ENCODE measurements at places on chromosomes 3 and 15.
A peak's percentile ranks its signal among the peaks of the same experiment; 100 is the strongest.

- DNase-seq, result peak; percentile 78
These were observed 14.6 kb downstream of the ETV5 start for GRCh38 chr3:186094271-186094670.

DNA sequence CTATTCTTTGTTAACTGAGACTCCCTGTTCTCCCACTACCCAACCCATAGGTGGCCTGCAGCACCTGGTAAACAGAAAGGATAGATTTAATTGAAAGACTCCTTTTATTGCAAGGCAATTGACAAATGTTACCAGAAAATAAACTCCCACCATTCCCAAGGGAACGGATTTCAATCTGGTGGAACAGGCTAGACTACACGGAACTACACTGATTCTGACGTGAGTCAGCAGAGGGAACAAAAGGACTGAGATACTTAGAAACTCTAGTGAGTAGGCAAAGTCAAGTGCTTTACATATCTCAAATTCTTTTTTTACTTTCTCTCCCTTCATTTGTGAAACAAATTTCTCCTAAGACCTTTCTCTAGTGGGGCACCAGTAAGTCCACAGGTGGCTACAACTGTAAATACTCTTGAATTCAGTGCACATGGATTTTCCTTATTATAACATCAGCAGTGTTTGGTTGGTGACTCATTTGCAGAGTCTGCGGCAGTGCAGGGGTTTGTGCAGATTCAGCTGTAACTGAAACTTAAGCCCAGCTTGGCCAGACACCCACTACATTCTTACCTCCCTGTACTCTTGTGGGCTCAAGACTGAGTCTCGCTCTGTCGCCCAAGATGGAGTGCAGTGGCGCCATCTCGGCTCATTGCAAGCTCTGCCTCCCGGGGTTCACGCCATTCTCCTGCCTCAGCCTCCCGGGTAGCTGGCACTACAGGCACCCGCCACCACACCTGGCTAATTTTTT is 34.3 kb upstream of the PLSCR2 start:
- peak; percentile 36 for DNase-seq

- no peak for DNase-seq
These were observed 314.5 kb upstream of the SEMA6D start for GRCh38 chr15:47402829-47403228.

DNA sequence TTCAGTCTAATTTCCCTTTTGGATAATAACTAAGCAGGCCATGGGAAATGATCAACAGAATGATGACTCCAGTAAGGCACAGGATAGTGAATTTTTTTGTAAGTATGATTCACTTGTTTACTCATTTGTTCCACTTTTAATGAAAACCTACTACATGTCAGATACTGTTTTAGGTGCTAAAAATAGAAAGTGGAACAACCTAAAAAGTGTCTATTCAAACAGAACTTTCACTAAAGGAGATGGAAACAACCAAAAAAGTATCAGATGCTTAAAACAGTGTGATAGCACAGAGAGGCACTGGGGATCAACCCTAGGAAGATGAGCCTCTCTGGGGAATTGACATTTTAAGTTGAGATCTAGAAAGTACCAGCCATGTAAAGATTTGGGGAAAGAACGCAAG is 11.1 kb downstream of the RYK start:
- no peak for DNase-seq

DNA sequence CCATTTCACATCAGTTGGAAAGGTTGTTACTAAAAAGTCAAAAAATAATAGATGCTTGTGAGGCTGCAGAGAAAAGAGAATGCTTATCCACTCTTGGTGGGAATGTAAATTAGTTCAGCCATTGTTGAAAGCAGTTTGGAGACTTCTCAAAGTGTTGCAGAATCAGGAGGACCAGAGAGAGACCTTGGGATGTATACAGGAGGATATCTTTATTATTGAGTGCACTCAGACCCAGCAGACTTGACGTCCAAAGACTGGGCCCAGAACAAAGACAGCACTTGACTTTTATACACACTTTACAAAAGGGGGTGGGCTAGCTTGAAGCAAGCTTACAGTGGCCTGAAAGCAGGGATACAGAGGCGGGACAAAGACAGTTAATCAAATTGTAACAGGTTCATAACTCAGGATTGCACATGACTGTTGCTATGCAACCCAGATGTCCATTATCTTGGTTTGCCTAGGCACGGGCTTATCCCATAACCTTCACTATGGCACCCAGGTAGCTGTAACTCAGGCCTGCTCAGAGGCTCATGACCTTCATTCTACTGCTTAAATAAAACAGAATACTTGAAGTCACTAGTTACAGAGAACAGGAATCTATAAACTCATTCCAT is 127.7 kb downstream of the SPATA16 start:
- no peak for DNase-seq

- DNase-seq, result peak; percentile 82
These were observed 4.8 kb downstream of the IDH2 start for GRCh38 chr15:90097475-90097874.

- no peak for DNase-seq
These were observed 60.1 kb downstream of the ITGA11 start for GRCh38 chr15:68371851-68372250.

- no peak for DNase-seq
These were observed 69.5 kb downstream of the KLF15 start for GRCh38 chr3:126287536-126288241.

GRCh38 chr3:133979553-133979952 is 50.2 kb downstream of the SLCO2A1 start:
- DNase-seq, result no peak

- DNase-seq, result no peak
These were observed 15.2 kb downstream of the MAGEF1 start for GRCh38 chr3:184696697-184697096.

DNA sequence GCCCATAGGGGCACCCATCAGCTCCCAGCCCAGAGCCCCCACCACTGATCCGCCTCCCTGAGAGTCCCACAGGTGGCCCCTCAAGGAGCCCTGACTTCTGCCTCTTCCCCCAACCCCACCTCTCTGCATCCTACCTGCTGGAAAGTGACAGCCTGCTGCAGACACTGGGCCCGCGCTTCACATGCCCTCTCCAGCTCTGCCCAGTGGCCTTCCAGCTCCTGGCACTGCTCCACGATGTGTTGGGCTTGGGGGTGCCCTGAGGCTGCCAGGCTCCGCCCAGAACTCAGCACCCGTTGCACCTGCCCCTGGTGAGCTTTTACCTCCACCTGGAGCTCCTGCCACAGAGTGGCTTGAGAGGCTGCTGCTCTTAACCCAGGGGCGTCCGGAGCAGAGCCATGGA is 20.1 kb downstream of the SPTBN5 start:
- no peak for DNase-seq

DNA sequence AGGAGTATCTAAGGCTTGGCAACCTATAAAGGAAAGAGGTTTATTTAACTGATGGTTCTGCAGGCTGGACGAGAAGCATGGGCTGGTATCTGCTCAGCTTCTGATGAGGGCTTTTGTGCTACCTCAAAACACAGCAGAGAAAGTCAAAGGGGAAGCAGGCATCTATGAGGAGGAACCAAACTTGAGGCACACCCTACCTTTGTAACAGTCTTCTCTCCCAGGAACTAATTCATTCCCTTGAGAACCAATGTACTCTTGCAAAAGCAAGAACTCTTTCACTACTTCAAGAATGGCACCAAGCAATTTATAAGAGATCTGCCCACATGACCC is 109.0 kb downstream of the CGGBP1 start:
- no peak for DNase-seq

DNA sequence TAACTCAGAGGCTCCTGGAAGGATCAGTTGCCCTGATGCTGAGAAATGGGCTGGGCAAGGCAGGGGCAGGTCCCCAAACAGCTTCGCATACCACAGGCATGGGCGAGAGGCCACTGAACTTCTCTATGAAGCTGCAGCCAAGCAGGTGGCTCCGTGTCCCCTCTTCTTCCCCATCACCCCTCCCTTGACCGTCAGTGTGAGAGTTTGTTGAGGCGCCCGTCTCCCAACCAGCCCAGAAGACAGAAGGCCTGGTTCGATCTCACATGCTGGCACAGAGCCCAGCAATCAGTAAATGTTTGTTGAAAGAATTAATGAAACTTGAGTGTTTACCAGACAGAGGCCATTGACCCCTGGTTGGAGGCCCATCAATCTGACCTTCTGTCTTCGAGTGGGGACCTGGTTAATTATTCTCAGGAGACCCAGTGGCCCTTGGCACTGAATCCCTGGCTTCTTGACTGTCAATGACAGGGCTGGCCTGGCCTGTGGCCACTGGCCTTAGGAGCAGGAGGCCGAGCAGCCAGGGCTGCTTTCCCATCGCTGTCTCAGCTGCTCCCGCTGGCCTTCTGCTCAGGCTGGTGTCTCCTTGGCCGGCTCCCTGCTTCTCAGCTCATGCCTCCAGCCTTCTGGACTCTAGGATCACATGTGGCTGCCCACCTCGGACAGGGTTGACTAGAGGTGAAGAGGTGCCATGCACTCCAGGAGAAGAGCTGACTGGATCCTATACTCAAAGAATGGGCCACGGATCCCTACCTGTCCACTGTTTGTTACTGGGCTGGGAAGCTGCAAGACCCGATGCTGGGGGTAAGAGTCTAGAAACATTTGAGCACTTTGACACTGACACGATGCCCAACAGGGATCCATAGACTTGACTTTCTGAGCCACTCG is 113.4 kb downstream of the ASB7 start:
- DNase-seq, result no peak

GRCh38 chr15:70910958-70911357 is 18.3 kb downstream of the LRRC49 start:
- no peak for DNase-seq

GRCh38 chr3:116886202-116886893 is 176.8 kb downstream of the TUSC7 start:
- DNase-seq, result peak; percentile 45

GRCh38 chr3:175186511-175186910 is 327.4 kb downstream of the NAALADL2 start:
- DNase-seq, result no peak

GRCh38 chr3:16838561-16838960 is 46.2 kb upstream of the PLCL2 start:
- no peak for DNase-seq

DNA sequence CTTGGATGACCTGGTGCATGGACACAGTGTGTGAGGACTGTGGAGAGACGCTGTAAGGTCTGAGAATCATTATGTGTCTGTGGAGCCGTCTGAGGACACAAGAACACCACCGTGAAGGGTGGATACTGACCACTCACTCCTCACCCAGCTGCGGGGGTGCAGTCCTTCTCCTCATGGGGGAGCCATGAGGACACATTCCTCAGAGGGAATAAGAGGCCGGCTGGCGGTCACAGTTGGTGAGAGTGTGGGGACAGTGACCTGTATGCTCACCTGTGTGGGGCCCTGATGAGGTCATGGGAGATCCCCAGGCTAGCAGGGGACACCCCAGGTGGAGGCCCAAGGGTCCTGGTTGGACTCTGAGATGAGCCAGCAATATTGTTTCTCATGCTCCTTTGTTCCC is 2.5 kb upstream of the TRPM1 start:
- no peak for DNase-seq

GRCh38 chr15:55353025-55353424 is 34.0 kb downstream of the PIGB start:
- DNase-seq, result no peak

GRCh38 chr3:184656829-184657681 is 54.8 kb downstream of the MAGEF1 start:
- no peak for DNase-seq

GRCh38 chr3:14162178-14162577 is 16.2 kb downstream of the XPC start:
- peak; percentile 54 for DNase-seq

- no peak for DNase-seq
These were observed 17.4 kb upstream of the KCNMB2 start for GRCh38 chr3:178518660-178519396.

DNA sequence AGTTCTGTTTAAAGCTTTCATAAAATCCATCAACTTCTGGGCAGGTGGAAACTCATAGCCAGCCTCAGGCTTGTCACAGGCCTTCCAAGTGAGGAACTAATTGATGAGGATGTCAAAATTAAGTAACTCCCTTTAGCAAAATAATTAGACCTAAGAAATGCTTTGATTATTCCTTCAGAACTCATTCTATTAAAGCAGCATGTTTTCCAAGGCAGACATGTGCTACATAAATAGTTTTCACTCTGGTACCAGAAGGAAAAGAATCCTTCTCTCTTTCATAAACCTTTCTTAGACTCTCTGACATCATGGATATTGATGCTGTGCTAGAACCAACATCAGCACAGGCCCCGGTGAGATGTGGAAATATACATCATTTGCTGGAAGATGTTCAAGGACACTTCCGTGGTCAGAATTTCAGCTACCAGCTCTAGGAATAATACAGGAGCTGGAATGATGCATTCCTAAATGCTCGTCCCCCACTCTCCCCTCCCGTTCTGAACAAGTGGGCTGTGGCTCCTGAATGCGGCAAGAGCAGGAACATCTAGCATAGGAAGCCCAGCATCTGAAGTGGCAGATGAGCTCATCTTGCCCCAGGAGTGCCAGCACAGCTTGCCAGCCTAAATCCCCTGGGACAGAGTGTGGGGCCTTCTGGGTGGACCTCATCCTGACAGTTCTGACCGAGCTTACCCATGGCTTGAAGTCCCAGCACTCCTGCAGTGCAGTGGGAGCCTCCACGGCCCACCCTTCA is 82.4 kb downstream of the WWTR1 start:
- no peak for DNase-seq

- no peak for DNase-seq
These were observed 634 bp downstream of the MINDY2 start for GRCh38 chr15:58771621-58772250.

DNA sequence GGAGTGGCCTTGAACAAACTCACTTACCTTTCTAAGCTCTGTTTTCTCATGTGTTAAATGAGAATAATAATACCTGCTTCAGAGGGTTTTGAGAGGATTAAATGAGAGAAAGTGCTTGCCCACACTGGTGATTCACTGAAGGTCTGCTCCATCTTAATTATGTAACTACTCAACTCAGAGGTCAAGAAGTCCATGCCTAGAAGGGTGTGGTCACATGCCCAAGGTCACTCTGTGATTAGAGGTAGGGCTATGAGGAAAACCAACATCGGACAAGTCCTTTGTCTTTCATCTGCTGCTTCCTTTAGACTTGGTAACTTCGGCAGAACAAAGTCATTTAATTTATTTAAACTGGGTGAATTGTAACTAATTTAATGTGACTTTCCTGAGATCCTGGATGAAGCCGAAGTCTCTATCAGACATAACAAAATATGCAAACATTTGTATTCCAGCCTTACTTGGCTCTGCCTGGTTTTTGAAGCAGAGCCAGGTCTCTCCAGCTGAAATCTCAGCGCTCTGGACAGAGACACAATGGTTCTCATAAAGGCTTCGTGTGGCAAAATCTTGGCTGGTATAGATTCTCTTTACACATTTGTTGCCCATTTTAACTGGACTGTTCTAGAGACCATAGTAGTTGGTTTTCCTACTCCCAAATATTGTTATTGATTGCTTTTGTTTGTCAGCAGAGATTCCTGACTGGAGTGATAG is 3.0 kb downstream of the CHRNA7 start:
- DNase-seq, result no peak

DNA sequence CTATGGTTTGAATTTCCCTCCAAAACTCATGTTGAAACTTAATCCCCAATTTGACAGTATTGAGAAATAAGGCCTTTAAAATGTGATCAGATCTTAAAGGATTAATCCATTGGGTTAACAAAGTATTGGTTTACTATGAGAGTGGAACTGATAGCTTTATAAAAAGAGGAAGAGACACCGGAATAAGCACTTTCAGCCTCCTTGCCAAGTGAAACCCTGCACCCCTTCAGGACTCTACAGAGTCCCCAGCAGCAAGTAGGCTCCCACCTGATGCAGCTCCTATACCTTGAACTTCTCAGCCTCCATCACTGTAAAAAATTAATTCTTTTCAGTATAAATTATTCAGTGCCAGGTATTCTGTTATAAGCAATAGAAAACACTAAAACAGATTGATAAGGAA is 348.3 kb downstream of the CGGBP1 start:
- DNase-seq, result peak; percentile 35

All from MV-4-11 (cell line).